Effector CD8-positive, alpha-beta T cell (primary cell): ENCODE measurements at places on chromosomes 13 and 19.

DNA sequence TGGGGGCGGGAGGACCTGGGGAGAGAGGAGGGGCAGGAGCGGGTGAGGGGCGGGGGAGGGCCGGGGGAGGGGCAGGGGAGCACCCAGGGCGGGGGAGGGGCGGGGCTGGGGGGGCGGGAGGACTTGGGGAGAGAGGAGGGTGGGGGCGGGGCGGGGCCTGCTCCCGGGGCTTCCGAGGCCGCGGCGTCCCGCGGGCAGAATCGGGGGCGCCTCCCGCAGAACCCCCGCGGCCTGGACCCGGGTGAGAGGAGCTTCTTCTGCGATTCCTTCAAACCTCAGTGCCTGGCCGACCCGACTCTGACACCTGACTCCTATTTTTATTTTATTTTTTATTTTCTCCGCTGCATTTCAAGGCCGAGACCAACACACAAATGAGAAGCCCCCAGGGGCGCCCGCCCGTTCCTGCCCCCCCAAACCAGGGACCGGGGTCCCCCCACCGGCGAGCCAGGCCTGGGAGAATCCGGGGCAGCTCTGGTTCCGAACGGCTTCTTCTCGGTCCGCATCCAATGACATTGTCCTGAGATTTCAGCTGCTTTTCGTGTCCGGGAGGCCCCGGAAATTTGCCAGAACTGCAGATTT is 470 bp upstream of the GRTP1 start:
- DNase-seq = no peak

DNA sequence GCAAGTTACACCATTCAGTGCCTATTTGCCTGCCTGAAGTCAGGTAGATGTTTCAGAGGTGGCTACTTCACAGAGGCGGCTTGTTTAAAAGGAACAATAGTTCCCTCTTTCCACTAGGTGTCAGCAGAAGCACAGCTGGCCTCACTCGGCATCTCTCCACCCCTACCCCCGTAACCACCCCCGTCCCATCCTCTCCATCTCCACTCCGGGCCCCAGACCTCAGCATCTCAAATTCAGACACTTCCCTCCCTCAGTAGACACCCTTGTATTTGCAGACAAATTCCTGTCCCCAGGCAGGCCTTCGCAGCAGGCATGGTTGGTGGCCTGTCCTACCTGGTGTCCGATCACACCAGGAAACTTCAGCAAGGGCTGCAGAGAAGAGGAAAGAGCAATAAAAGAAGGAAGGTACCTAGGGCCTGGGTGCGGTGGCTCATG is 9.1 kb upstream of the DPP9 start:
- peak; percentile 19 for DNase-seq

DNA sequence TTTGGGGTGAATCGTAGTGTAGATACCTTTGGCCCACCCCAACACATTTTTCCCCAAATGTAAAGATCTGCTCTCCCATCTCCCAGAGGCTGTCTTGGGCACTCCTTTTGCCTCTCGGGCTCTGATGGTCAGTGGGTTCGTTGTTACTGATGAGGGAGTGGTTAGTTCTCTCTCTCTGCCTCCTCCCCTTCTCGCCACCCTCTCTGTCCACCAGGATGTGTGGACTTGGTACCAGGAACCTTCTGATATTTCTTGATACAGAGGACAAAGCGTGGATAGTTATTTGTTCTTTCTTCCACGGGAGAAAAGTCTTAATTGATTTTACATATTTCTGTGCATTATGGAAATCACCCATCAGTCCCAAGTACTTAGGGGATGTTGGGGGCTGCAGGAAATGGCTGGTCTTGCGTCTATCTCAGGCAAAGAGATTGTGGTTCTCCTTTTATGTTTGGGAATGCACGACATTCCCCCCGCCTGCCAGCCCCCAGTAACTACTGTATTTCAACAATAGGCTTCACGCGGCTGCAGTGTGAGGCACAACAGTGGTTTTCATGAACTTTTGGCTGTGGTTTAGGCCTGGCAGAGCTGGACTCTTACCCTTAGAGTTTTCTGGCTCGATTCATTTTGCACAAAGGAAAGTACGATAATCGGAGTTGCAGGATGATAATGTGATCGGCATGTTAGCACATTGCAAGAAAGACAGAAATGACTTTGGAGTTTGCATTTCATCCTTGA is 79.0 kb upstream of the ZNF536 start:
- no peak for DNase-seq

DNA sequence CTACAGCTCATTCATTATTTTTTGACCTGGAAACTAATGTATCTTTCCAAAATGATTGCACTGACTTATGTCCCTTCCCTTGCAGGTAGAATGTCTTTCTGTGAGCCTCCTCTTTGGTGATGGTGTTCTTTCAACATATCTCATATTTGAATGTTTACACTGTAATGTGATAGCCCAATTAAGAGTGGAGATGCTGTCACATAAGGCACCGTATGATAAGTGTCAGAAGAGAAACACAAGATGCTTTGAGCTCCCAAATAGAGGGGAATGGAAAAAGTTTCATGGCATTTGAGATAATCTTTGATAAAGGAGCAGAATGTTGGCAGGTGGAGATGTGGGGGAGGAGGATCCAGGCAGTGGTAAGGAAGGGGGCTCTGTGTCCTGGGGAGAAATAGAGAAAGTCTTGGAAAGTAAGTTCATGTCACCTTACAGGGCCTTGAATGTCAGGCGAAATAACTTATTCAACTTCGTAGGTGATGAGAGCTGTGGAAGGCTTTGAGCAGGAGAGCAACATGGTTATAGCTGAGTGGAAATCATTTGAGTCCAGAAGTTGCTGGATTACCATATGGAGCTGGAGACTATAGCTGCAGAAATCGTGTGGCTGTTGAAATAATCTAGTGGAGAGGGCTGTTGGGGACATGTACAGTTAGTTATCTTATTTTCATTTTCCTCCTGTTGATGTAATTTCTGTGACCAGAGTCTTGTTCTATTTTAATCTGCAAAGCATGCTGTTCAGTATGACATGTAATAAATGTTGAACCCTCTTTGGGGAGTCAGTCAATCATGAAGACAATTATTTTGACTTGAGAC is 10.3 kb upstream of the RNF113B start:
- DNase-seq = no peak

GRCh38 chr13:68897331-68897928 is 1210.2 kb upstream of the ATXN8OS start:
- DNase-seq = no peak

GRCh38 chr13:19772306-19772705 is 10.4 kb downstream of the PSPC1 start:
- no peak for DNase-seq
